Ureter (tissue), 1 donor: ENCODE measurements at places on chromosomes 2 and 18. TPM values are rescaled to one million over a fixed set of nuclear protein-coding genes. Genes with fewer than 3 reads are reported as not detected.

GRCh38 chr2:23925702-23926289, 1.1 kb downstream of the ATAD2B start:
- peak; percentile 72 for DNase-seq

- no peak for DNase-seq
Observed at GRCh38 chr2:239042046-239042445, 194.2 kb downstream of the TWIST2 start.

DNA sequence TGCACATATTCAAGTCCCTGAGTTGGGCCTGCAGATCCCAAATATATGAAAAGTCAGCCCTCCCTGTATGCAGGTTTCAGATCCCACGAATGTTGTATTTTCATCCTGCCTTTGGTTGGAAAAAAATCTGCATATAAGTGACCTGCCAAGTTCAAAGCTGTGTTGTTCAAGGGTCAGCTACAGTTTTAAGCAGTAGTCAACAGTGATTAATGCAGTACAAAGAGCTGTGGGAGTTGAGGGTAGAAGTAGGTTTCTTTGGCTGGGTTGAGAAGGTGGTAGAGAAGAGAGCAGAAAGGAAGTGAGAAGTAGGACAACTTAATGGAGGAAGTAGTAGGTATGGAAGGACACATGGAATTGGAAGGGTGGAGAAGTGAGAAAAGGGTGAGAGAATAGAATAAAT, 127.9 kb downstream of the ANKRD44 start:
- DNase-seq: no peak

- no peak for DNase-seq
Observed at GRCh38 chr18:35688757-35689156, 107.2 kb downstream of the GALNT1 start.

GRCh38 chr2:140308706-140309105, 1528.5 kb upstream of the NXPH2 start:
- DNase-seq: no peak

GRCh38 chr2:147844697-147845410, at the start of gene ACVR2A:
ACVR2A (plus strand) TSS chr2:147845029; CDS start chr2:147845153, 124 bp downstream.
- DNase-seq: peak; percentile 51

DNA sequence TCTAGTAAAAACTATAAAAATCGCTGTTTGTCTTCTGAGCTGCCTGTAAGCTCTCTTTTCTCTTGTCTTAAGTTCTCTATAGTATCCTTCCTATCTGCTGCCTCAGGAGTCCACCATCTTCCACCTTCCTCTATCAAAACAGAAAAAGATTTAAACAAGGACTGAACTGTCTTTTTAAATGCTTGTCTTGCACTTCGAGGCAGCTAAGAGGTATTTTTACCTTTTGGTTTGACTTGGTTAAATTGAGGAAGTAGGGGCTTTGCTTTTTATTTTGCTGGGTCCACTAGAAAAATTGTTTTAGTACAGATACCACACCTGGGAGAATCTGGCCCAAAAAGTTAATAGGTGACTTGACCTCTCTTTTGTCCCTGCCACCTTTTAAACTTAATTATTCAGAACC, 12.2 kb downstream of the SESTD1 start:
- DNase-seq: no peak

DNA sequence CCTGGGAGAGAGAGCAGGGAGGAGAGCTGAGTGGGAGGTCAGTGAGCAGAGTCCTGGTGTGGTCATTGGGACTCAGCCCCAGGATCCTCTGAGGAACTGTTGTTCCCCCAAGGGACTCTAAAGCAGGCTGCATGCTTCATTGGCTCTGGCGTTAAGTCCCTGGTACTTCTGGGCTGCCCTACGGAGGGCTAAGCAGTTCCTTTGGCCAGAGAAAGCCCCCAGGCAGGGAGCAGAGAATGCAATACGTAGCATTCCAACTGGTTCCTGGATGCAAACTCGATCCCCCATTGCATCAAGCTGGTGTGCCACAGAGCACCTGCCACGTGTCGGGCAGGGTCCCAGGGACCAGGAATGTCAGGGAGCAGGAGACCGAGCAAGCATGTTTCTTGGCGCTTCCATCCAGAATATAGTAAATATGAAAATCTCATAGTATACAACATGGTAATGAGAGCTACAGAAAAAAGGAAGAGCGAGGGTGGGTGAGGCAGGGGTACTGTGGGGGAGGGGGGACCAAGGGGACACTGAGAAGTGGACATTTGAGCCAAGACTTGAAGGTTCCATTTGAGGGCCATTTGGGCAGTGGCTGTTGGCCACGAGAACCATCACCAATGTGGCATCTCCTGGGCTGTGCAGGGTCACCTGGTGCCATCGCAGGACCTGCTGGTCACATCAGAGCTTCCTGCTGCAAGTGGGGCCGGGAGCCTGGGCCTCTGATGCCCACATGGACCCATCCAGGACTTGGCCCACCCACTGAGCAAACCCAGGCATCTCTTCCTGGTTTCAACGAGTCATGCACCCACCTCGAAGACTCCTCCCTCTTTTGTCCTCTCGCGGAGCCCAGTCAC, 160.4 kb downstream of the ASB1 start:
- DNase-seq: peak; percentile 38

DNA sequence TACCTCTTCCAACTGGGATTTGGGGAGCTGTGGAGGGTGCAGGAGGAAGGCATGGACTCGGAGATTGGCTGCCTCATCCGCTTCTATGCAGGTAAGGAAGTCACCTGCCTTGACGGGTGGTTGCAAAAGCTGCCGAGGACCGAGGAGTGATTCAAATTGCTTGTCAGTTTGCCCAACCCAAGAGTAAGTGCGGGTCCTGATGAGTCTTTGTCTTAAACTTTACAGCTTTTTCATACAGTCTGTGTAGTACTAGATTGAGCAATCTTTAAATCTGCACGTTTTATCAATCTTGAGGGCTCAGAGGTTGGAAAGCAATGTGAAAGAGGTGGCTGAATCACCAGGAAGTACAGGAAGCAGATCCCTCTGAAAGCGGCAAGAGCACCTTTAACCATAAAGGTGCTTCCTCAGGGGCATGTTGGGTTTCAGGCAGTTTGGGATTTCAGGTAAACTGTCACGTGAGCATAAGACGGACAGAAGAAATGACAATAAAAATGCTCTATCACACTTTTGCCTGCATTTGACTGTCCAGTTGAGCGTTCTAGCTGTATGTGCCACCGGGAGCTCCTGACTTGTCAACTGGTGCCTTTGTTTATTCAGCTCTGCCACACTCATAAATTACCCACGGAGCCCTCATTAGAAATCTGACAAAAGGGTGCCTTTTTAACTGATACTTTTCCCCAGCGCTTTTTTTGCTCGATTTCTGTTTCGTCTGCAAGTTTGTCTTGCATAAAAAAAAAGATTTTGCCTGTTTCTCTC, 2.0 kb downstream of the PHLPP1 start:
- peak; percentile 55 for DNase-seq

- no peak for DNase-seq
Observed at GRCh38 chr18:31773774-31774476, 13.2 kb upstream of the SLC25A52 start.

DNA sequence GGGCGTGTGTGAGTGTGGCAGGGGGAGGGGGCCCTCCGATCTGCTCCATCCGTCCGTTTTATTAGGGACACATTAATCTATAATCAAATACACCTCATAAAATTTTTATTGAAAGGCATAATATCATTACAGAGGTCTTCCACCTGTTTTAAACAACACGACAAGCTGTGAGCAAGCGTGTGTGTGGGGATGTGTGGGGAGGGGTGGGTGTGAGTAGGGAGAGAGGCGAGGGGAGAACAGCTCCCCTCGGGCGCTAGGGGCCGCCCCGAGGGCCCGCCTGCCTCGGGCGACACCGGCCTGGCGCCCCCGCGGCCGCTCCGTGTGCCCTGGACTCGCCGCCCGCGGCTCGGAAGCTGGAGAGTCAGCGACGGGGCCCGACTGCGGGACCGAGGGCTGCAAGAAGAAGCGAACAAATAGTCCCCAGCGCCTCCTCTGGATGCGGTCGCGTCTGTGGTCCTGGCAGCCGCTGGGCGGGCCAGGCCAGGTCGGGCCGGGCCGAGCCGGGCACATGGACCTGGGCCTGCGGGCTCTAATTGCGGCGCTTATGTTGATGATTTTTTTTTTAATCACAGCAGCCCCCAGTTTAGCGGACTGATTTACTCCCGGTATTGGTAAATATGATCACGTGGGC, 352 bp upstream of the HOXD9 start:
- no peak for DNase-seq

GRCh38 chr18:10476338-10476791, 21.9 kb downstream of the APCDD1 start:
- no peak for DNase-seq

DNA sequence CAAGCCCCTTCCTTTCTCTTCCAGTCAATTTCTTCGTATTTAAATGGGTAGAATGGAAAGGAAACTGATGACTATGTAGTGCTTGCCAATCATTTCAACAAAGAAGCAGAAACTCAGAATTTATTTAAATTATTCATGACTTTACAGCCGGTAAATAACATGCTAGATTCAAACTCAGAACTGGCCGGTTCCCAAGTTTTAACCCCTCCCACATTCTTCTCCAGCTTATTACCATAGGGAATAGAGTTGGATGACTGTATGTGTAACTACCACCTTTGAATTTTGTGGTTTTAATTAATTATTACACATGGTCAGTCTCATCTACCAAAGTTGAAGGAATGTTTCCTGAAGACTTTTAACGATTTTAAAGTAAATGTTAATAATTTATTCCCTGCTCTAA, 819.3 kb upstream of the LRATD1 start:
- DNase-seq: no peak

DNA sequence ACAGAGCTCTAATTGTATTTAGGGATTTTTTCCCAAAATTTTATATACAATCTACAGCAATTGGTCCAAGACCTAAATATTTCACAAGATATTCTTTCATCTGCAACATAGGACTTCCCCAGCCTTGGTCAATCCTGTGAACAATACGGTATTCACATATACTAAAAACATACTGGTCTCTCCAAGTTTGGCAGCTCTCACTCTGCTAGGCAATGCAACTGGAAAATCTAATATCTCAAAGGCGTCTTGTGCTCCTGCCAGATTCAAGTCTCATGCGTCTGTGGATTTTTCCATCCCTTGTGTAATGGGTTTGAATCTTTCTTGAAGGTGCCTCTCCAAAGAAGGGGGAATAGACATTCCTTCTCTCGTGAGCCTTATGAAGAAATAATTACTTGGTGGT, 27.4 kb upstream of the MBOAT2 start:
- no peak for DNase-seq

- DNase-seq: no peak
Observed at GRCh38 chr2:222179592-222179991, 119.2 kb downstream of the PAX3 start.

- DNase-seq: no peak
Observed at GRCh38 chr2:152402780-152403759, 68.1 kb downstream of the FMNL2 start.

GRCh38 chr2:189204322-189204941, 24.9 kb upstream of the COL5A2 start:
- DNase-seq: no peak

DNA sequence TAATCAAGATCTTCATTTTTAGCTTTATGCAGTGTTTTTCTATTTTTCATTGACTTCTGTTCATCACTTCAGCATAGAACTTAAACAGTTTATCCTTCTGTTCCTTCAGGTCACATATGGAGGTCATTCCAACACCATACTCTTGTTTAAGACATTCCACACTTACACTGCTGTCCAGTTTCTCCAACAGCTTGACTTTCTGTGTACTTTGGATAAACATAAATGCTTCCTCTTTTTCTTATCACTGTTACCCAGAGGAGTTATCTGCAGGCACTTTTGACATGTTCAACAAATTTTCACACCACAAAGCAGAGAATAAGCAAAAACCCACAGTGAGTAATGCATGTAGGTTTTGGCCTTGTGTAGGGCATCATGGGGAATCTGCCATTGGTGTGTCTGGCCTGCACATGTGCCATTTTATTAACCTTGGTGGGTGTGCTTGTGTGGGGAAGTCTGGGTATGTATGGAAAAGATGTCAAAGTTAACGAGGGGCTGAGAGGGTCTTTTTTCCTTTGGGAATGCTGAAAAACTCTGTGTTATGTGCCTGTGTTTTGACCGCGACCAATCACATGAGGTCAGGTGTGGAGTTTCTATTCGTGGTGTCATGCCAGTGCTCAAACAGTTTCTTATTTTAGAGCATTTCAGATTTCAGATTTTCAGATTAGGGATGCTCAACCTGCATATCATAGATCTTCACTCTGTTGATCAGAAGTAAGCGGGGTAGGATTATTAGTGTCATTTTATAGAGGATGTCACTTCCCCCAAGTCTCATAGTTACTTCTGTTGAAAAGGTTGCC, 53.9 kb upstream of the ACVR1 start:
- DNase-seq: no peak

GRCh38 chr18:9926223-9926894, 12.5 kb downstream of the VAPA start:
- no peak for DNase-seq

GRCh38 chr2:205358351-205358815, 323.9 kb upstream of the NRP2 start:
- DNase-seq: no peak

DNA sequence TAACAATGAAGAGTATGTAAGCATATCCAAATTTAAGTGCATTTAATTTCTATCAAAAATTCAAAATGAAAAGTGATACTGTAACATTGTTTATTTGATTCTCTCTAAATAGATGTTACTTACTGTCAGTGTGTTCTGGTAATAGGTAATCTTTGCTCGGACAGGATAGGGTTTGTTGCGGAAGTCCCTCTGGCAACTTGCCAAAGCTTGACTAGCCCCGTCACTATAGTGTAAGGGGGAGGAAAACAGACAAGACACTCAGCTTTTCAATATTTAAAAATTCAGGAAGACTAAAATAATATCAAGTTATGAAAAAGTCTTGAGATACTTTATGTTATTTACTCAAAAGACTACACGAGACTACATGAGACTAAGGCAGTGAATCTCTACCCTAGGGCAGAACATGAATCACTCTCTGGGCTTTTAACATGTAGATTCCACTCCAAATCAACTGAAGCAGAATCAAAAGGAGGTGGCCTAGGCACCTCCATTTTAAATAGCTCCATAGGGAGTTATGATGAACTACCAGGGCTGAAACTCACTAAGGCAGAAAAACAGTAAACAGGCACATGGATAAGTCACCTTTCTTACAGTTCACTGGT, 5.9 kb downstream of the LMAN1 start:
- no peak for DNase-seq

Gene PCARE
- total RNA-seq: not detected

Gene HJURP
- 0.31 TPM for total RNA-seq

Gene SDC1
- total RNA-seq: 480 TPM

Gene SCN3A
- 0.83 TPM for total RNA-seq

Gene TTC32
- total RNA-seq: 19.3 TPM

Gene IL36RN
- not detected for total RNA-seq

Gene RAB6C
- total RNA-seq: 0.34 TPM

Gene MALL
- 31.6 TPM for total RNA-seq

Gene CRACDL
- total RNA-seq: 25.5 TPM

Gene C2orf69
- total RNA-seq: 10.9 TPM

Gene AMMECR1L
- 19.2 TPM for total RNA-seq

Gene TMEM182
- 12.8 TPM for total RNA-seq

Gene VWA3B
- 1.7 TPM for total RNA-seq

Gene RGPD3
- total RNA-seq: 0.10 TPM

Gene ZEB2
- 92.4 TPM for total RNA-seq

Gene CHAC2
- 3.2 TPM for total RNA-seq

Gene SPIRE1
- 28.1 TPM for total RNA-seq

Gene METTL21A
- total RNA-seq: 12.2 TPM

Gene NYAP2
- 1.5 TPM for total RNA-seq

Gene COL4A3
- total RNA-seq: 23.3 TPM

Gene STARD6
- total RNA-seq: not detected
